ENCODE measurements at places on chromosomes 1 and 21.

GRCh38 chr1:212189352-212189738 lies 95.9 kb upstream of the PPP2R5A start:
- DNase-seq: no peak

- DNase-seq: no peak
Measured at GRCh38 chr21:14541841-14542490, 4.1 kb downstream of the SAMSN1 start.

DNA sequence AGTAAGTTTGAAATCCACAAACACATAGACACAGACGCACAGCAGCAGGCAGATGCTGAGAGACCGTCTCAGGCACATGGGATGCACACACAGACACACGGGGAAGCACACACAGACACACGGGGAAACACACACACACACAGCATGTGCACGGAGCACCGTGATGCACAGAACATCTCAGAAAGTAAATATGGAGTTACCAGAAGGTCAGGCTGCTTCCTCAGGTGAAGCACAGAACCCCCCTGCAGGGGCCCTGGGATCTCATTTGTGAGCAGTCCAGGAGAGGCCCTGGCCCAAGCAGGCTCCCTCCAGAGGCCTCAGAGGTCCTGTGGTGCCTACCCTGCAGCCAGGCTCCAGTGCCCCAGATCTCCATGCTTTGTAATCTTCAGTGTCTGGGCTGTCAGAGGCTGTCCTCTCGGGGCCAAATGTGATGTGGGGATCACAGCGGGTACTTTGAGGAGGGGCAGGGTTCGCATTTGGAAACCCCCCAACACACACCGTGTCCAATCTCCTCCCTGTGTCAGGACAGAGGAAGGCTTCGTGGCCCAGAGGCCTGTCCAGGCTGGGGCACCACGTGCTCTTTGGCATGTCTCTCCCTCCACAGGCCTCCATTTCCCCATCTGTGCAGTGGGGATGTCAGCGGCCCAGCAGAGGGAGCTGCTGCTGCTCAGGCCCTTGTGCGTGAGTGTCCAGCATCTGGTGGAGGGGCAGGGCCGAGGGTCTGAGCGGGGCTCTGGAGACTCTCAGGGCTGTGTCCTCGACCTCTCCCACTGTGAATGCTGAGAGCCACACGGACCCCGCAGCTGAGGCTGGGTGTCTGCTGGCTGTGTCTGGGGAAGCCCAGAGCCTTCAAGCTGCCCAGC lies 23.0 kb upstream of the PRSS38 start:
- no peak for DNase-seq

DNA sequence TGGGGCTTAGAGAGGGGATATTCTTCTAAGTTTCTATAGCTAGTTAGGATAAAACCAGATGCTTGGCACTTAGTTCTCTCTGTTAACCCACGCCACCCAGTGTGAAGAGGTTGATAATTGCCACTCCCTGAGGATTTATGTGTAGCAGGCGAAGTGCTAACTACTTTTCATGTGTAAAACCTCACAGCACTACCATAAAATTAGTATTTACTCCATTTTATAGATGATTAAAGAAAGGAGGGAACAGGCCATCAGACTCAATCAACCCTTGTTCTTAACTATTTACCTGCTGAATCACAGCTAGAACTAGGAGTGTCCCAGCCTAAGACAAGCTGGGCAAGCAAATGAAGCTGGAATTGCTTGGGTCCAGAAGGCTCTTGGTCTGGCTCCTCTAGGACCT lies 8.9 kb downstream of the LIN28A start:
- DNase-seq: no peak

GRCh38 chr1:153395136-153395685 lies 4.3 kb upstream of the S100A8 start:
- no peak for DNase-seq

DNA sequence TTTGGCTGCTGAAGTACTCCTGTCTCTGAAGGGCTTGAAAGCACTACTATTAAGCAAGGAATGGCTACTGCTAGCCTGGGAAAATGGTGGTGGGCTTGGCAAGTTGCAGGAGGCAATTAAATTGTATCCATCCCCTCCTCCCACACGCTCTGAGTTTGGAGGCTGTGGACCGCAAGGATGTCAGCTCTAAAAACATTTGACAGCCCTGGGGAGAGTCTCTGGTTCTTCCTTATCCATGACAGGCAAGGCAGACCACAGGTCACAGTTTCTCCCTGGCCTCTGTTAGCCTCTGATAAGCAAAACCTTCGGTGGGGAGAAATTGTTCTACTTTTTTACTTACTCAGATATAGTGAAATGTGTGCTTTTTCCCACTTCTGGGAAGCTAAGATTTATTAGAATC lies 46.6 kb downstream of the S1PR1 start:
- DNase-seq: no peak

- DNase-seq: no peak
Measured at GRCh38 chr1:185207170-185207569, 50.2 kb downstream of the SWT1 start.

DNA sequence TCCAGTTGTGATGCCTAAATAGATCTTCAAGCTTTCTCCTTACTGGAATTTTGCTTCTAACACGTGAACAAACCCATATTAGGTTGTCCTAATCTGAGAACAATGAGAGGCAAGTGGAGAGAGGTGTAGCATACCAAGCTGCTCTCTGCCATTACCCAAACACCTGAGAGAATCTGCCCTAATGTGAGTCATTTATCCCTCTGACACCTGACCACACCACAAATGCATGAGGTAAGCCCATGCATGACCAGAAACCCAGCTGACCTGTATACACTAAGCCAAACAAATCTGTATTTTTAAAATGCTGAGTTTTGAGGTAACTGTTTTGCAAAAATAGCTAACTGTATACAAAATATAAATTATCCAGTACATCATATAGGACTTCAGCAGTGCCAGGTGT lies 1458.1 kb upstream of the B3GALT2 start:
- DNase-seq: no peak

- no peak for DNase-seq
Measured at GRCh38 chr1:176119549-176119948, 87.5 kb downstream of the COP1 start.

DNA sequence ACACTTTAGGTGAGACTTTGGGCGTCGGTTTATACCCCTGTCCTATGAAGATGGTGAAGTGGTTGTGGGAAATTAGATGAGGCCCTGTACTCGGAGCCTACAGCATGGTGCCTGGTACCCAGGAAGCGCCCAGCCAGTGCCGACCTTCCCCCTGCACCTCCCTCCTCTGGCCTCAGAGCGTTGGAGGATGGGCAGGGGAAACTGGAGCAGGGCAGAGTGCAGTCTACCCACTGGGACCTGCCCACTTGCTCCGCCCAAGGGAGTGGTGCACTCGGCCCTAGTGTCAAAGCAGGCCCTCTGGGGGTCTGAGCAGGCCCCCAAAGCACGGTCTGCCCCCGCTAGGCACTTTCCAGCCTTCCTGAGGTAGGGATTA lies 13.0 kb upstream of the TTC22 start:
- DNase-seq: no peak

DNA sequence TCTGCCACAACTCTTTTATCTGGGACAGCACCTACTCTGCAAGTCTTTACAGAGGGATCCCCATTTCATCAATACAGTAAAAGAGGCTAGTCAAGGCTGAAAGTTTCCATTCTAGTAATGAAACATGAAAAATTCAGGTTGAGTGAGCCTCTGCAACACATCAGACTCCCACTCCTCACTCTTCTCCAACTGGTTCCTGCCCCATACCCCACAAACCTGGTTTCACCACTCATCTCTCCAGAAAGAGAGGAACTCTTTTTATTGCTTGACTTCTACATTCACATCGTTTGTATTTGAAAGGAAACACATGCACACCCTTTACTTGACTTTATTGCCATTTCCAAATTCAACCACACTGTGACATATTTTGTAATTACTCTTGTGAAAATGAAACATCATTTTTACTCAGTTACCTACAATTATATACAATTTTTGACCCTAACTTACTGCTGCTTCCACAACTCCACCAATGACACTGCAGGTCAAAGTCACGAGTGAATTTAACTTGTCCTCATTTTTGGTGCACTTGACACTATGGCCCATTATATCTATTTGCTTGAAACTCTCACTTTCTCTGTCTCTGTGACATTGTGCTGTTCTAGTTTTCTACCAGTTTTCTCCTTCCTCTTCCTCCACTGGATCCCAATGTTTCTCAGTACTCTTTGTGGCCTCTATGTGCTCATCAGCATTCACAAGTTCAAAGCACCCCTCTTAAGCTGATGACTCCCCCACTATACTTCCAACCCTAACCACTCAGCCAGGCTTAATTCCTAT lies 8.0 kb downstream of the STX6 start:
- DNase-seq: no peak

DNA sequence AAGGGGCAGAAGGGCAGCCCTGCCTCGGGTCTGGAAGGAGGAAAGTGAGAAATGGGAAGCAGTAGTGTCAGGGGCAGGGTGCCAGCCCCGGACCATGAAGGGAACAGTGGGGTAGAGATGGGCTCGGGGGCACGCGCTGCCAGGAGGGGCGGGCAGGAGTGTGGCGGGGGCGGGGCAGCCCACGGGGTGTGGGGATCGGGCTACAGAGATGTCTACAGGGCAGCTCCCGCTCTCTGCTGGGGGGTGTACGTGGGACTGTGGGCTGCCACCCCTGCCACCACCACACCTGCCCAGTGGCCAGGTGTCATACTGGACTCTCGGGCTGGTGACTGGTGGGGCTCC lies 7.4 kb downstream of the ARHGEF16 start:
- DNase-seq: no peak

DNA sequence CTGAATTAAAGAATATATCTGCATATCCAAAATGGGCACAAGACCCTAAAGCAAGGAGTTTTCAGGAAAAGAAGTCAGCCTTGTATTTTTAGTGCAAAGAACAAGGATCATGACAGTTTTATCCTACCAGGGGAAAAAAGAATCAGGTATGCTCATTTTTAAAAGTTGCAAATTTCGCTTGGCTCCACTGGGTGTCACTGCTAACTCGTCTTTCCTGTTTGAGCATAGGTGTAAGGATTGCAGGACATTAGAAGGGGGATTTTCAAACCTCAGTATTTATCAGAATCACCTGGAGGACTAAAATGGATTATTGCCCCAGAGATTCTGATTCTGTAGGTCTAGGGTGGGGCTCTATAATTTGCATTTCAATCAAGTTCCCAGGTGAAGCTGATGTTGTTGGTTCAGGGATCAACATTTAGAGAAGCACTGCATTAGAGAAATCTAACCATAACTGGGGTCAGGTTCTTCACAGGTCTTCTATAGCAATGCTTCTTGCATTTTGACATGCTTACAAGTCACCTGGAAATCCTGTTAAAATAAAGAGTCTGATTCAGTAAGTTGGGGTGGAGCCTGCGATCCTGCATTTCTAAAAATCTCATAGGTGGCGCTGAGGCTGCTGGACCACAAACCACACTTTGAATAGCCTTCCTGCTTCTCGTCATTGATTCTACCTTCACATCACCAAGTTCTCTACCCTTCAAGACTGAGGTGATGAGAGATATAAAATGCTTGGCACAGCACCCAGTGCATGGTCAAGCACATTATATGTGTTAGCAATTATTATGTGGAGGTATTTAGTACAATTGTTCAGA lies 39.6 kb downstream of the NUF2 start:
- DNase-seq: no peak

GRCh38 chr1:182680408-182680807 lies 4.0 kb downstream of the RGS8 start:
- no peak for DNase-seq

- no peak for DNase-seq
Measured at GRCh38 chr1:54543729-54544496, 4.1 kb upstream of the ACOT11 start.

GRCh38 chr1:54274448-54274847 lies 74.5 kb downstream of the MRPL37 start:
- DNase-seq: no peak

DNA sequence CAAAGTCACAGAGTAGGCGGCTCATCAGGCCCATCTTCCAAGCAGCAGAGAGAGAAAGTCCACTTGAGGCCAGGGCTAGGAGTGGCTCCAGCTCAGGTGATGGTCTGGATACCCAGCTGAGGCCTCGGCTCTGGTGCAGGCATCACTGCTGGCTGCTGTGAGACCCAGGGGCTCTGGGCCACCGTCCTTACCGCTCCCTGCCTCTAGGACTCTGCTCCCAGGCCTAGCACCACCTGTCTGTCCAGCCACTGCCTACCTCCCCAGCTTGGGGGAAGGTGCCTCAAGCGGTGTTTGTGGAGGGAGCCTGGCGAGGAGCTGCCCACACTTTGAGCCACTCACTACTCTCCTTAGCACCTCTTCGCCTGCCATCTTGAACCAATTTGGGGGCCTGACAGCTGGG lies 57.9 kb downstream of the DMRTB1 start:
- no peak for DNase-seq

DNA sequence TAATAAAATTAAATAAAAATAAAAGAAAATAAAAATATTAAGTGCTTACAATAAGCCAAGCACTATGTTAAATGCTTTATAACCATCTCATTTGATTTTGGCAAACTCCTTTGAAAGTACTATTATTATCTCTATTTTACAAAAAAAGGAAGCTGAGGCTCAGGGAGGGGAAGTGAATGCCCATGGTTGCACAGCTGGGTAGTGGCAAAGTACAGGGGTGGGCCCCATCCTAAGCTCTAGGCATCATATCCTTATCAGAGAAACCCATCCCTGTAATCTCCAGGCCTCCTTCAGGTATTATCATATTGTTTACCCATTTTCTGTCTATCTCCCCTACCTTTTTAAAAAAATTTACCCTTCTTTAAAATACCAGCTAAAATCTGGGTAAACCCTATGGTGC lies 2.3 kb upstream of the MED18 start:
- no peak for DNase-seq

- no peak for DNase-seq
Measured at GRCh38 chr21:31005019-31005418, 33.3 kb downstream of the KRTAP19-8 start.

GRCh38 chr1:84598846-84599741 lies 24.9 kb upstream of the CTBS start:
- no peak for DNase-seq

GRCh38 chr1:179598631-179599030 lies 7.0 kb downstream of the TDRD5 start:
- DNase-seq: no peak

DNA sequence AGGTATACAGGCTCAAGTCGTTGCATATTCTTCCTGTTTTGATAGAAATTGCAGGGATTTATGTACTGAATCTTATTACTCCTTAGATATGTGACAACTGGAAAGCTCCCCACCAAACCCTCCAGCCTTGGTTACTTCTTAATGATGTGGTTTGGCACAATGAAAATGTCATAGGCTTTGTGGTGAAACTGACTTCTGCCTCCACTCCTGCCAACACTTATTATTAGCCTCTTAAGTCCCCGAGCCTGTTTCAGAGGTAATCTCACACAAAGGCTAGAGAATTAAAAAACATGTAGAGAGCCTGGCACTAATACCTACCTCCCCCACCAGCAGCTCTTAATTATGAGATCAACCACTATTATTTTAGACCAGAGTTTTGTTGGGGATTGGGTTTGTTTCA lies 4.2 kb downstream of the COX20 start:
- no peak for DNase-seq

DNA sequence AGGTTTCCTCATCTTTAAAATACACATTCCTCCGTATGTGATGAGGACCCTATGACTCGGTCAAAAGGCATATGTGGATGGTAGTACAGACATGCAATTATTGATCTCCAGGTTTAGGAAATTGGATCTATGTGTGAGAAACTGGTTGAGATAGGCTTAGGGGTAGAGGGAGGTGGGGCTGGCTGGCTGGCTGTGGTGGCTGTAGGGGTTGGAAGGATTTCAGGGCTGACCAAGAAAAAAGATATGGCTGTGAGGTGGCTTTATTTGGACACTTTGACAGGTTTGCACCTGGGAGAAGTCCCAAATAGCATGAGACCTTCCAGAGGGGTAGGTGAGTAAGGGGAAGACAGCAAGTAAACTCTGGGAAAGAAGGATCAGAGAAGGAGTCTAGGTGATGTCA lies 39.6 kb upstream of the ADAM30 start:
- DNase-seq: no peak

Data from prostate gland (tissue), 2 donors.